ENCODE measurements at places on chromosomes 11 and 22.

GRCh38 chr11:33463059-33463458, 205.9 kb downstream of the HIPK3 start:
- peak; percentile 35 for DNase-seq

- no peak for DNase-seq
Observed at GRCh38 chr11:115349335-115350017, 154.7 kb downstream of the CADM1 start.

- DNase-seq: peak; percentile 66
Observed at GRCh38 chr11:34926101-34926830, 9.8 kb downstream of the PDHX start.

- DNase-seq: no peak
Observed at GRCh38 chr11:47394050-47394321, 14.4 kb upstream of the SLC39A13 start.
